Natural killer cell treated with Interleukin-12 subunit alpha and Interleukin-12 subunit beta and Interleukin-15 and Interleukin-18, amount 100 ng/mL, for 72 hours (primary cell): ENCODE measurements at places on chromosomes 1 and 21.

DNA sequence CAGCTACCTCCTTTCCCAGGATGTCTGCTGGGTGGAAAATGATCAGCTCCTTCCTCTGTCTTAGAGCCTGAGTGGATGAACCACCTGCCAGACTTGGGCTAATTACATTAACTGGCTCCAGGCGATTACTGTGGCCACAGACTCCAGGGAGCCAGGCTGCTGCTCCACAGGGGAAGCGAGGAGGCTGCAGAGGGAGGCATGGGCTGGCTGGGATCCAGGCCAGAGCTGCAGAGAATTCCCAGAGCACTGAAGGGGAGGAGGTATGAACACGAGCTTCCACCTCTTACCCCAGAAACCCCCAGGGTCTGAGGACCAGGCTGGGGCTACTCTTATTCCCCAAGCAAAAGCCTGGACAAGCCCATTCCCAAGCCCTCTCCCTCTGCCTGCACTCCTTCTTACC, 136.0 kb upstream of the KLHDC7A start:
- no peak for DNase-seq

- no peak for DNase-seq
Observed at GRCh38 chr1:218669431-218669830, 324.3 kb downstream of the TGFB2 start.

- DNase-seq: no peak
Observed at GRCh38 chr1:236129306-236129705, 13.0 kb upstream of the GPR137B start.

DNA sequence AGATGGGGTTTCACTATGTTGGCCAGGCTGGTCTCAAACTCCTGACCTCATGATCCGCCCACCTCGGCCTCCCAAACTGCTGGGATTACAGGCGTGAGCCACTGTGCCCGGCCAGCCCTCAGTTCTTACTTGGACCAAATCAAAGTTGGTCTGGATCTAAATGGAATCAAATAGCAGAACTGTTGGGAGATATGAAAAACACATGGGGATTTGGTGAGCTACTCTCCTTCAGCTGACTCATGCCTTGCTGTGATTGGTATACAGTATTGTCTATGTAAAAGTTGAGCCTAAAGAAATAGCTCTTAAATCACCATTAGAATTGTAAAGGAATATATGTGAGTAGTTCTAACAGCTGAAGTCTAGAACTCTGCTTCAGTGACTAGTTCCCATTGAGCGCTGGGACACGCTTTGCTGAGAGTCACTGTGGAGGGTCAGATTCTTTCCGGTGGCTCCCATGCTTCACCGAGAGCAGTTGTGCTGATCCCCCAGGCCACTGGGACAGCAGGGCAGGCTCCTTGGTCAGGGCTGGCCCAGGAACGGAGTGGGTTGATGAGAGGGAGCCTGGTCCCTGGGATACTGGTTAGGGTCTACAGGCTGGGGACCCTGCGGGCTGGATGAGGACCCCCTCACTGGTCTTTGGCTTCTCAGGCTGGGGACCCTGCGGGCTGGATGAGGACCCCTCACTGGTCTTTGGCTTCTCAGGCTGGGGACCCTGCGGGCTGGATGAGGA, 14.0 kb downstream of the PKNOX1 start:
- no peak for DNase-seq

DNA sequence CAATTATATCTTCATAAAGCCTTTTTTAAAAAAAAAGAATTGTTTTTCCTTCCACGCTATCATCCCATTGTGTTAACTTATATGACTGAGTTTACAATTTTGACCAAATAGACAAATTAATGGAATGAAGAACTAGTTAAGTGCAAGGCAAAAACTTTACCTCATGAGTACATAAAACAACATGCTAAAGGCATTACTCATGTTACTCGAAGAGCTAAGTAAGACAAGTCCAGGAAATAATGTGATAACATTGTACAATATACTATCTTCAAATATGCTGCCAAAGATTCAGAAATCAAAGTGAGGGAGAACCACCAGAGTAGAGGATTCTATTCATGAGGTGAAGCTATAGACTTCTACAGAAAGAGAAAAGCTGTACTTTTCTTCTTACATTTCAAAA, 24.2 kb upstream of the DYNLT5 start:
- no peak for DNase-seq

GRCh38 chr1:11354893-11355553, 82.0 kb downstream of the UBIAD1 start:
- DNase-seq: no peak

GRCh38 chr21:29800056-29800455, 139.7 kb downstream of the GRIK1 start:
- no peak for DNase-seq

- no peak for DNase-seq
Observed at GRCh38 chr1:16459352-16459925, 18.9 kb downstream of the NECAP2 start.

GRCh38 chr21:43778469-43779335, 2.6 kb upstream of the CSTB start:
- no peak for DNase-seq

DNA sequence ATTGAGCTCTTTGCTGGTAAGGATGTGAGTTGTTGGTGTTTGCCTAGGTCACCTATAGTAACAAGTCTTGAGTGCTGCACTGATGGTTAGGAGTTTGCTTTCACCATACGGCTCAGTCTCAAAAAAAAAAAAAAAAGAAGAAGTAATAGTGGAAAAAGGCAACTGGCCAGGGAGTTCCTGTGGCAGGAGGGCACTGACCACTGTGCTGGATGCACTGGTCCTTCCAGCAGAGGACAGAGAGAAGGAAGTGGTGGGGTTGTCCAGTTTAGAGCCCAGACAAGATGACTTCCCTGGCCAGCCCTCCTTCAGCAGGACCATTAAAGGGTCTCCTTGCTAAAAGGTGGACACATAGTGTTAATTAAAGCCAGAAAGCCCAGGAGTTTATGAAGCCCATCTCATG, 11.9 kb upstream of the PTCH2 start:
- DNase-seq: no peak

DNA sequence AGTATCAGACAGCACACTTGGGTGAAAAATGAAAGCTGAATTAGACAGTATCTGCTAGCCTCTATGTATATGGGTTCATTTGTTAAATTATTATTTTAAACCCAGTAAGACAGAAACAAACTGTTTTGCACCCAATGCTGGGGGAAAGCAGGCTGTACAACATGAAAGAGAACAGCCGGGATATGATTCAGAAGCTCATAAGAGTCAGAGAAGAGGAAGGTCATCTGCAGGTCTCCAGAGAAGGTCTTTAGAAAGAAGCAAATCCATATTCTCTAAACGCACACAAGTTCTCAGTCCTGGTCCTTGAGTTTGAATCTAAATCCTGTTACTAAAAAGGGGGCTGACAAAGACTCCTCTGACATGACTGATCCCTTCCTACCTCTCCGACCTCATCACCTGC, 155.1 kb downstream of the SIPA1L2 start:
- DNase-seq: no peak

GRCh38 chr21:46295996-46296752, 10.0 kb downstream of the YBEY start:
- peak; percentile 91 for DNase-seq

- no peak for DNase-seq
Observed at GRCh38 chr1:55559842-55560241, 344.7 kb upstream of the USP24 start.

GRCh38 chr1:40435471-40435870, 14.8 kb upstream of the ZFP69B start:
- DNase-seq: no peak

DNA sequence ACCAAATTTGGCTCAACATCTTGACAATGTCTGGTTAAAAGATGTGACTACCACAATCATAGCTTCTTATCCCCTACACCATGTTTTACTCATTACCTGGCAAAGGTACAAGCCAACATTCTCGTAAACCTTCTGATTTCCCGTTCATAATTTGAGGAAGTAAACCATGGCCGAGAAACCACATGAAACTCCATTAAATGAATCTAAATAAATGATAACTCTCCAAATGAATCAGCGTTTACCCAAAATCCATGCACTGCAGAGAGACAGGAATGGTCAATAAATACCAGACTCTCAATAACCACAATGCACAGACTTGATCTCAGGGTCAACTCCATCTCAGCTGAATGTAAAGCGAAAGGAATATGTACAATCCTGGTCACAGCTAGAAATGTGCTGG, 125.2 kb downstream of the TYW3 start:
- DNase-seq: no peak

DNA sequence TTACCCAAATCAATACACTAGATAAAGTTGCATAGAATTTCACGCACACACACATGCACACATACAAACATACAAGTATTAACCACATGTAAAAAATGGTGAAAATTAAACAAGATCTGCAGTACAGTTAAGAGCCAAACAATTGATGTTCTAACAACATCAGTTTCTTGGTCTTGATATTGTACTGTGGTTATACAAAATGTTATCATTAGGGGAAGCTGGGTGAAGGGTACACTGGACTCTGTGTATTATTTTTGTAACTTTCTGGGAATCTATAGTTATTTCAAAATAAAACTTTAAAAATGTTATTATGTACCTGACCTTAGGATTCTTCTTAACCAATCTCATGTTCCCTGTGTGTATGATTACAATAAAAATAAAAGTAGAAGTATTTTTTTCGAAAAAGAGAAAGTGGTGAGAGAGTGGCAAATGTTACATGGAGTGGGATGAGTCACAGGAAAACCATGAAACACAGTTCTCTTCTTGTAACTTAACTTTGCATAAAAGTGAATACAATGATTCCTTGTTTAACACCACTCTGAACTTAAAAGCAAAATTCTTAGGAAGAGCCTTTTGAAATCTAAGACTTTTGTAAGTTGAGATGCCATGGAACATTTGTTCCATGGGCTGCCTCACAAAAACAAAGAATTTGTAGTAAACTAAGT, 101.6 kb upstream of the RUNX1 start:
- DNase-seq: no peak

- no peak for DNase-seq
Observed at GRCh38 chr1:214019499-214019898, 31.7 kb downstream of the PROX1 start.

- DNase-seq: no peak
Observed at GRCh38 chr1:54156201-54156600, 3.4 kb upstream of the CDCP2 start.

GRCh38 chr1:36014722-36015220, 69.1 kb upstream of the TEKT2 start:
- DNase-seq: no peak

- no peak for DNase-seq
Observed at GRCh38 chr1:25572708-25573590, 29.5 kb downstream of the LDLRAP1 start.

DNA sequence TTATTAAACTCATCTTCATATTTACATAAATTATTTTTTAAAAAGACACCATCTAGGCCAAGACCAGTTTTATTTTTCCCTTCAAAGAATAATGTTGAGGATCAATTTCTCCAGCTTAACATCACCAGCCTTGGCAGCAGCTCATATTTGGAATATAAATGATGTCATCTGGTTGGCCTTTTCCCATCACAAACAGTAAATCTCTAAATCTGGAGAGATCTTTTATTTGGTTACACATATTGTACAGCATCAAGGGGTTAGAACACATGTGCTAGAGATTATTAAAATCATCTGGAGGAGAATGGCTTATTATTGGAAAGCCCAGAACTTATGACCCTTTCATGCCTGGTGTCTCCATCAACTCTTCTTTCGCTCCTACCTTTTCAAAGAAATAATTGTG, 508.8 kb downstream of the PLPP3 start:
- no peak for DNase-seq
